A549 treated with Mapracorat at 1 μM for 4 hours (cell line): ENCODE measurements at places on chromosomes 12 and 14. TPM values are rescaled to one million over a fixed set of nuclear protein-coding genes. Genes with fewer than 3 reads are reported as not detected.

SYNE2 gene
- 9.9 to 12.6 TPM (median 10.6 TPM) in 5 replicates for total RNA-seq

INHBE gene
- total RNA-seq = 0.05 to 0.09 TPM in 2 of 5 replicates, not detected in the others

SRGAP1 gene
- 9.2 to 11.1 TPM (median 10.7 TPM) in 5 replicates for total RNA-seq

BMP4 gene
- 1.5 to 2.2 TPM (median 2.0 TPM) in 5 replicates for total RNA-seq

MMP14 gene
- 0.33 to 1.1 TPM (median 0.76 TPM) in 5 replicates for total RNA-seq

POLE2 gene
- 11.8 to 13.9 TPM (median 13.6 TPM) in 5 replicates for total RNA-seq

KRT6C gene
- total RNA-seq = not detected in 5 replicates

NEUROD4 gene
- total RNA-seq = not detected in 5 replicates

IQSEC3 gene
- total RNA-seq = 0.02 TPM in 1 of 5 replicates, not detected in the others

OTOGL gene
- not detected in 5 replicates for total RNA-seq

KRT80 gene
- total RNA-seq = 38.9 to 58.0 TPM (median 46.2 TPM) in 5 replicates

RIMBP2 gene
- total RNA-seq = 0.05 TPM in 1 of 5 replicates, not detected in the others

MGP gene
- not detected in 5 replicates for total RNA-seq

SPX gene
- 2.8 to 4.0 TPM (median 3.3 TPM) in 5 replicates for total RNA-seq

KITLG gene
- total RNA-seq = 13.3 to 21.7 TPM (median 16.6 TPM) in 5 replicates

TSPAN11 gene
- total RNA-seq = 0.05 to 0.15 TPM (median 0.07 TPM) in 5 replicates

LYZ gene
- 0.58 TPM in 1 of 5 replicates, not detected in the others for total RNA-seq

P2RX2 gene
- not detected in 5 replicates for total RNA-seq

NPFF gene
- not detected in 5 replicates for total RNA-seq

BCL11B gene
- total RNA-seq = 0.21 to 0.35 TPM (median 0.28 TPM) in 5 replicates
